LoVo (cell line): ENCODE measurements at places on chromosomes 5 and 9.
A peak's percentile ranks its signal among the peaks of the same experiment; 100 is the strongest.

GRCh38 chr9:34985311-34985899 lies 4.1 kb upstream of the DNAJB5 start:
- DNase-seq: peak; percentile 61

GRCh38 chr5:134028496-134028895 lies 23.7 kb upstream of the VDAC1 start:
- DNase-seq: no peak

DNA sequence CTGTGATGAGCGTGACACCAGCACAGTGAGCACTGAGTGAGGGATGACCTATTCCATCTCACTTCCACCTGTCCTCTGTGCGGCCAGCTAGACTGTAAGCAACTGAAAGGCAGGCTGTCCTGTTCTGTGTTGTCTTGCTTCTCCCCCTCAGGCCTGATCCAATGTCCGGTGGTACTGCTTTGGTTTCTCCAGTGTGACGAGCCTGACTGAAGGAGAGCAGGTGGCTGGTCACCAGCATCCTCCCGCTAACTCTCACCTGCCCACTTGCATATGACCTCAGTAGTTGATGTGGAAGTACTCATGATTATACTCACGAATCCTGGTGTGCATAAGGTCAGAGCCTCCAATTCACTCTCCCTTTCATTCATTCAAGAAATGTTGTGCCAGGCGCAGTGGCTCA lies 2.4 kb upstream of the SLC27A4 start:
- DNase-seq: no peak

DNA sequence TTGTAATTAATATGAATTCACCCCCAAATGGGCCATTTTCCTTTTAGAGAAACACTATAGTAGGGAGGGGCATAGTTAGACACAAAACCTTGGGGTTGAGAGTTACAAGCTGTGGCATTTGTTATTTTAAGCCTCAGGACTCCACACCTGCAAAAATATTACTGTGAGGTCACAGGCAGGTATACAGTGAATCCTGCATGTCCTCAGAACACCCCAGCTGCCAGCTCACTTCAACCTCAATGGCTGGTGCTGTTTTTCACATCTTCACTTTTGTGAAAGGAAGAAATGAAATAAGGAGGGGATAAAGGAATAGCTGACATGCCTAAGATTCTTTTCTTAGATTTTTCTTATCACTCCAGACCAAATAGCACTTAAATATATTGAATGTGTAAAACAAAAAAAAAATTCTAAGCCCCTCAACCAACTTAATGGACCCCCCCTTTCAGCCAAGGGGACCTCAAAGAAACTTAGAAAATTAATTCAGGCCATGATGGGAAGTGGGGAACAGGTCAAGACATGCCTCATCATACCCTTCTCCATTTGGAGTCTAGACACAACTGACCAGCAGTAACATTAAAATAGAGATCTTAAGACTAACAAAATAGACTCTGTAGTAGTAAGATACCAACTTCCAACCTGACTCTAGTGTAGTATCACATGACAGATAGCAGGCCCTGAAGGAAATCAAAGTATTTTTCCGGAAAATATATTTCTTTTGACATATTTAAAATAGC lies 9.2 kb downstream of the C9orf85 start:
- no peak for DNase-seq

DNA sequence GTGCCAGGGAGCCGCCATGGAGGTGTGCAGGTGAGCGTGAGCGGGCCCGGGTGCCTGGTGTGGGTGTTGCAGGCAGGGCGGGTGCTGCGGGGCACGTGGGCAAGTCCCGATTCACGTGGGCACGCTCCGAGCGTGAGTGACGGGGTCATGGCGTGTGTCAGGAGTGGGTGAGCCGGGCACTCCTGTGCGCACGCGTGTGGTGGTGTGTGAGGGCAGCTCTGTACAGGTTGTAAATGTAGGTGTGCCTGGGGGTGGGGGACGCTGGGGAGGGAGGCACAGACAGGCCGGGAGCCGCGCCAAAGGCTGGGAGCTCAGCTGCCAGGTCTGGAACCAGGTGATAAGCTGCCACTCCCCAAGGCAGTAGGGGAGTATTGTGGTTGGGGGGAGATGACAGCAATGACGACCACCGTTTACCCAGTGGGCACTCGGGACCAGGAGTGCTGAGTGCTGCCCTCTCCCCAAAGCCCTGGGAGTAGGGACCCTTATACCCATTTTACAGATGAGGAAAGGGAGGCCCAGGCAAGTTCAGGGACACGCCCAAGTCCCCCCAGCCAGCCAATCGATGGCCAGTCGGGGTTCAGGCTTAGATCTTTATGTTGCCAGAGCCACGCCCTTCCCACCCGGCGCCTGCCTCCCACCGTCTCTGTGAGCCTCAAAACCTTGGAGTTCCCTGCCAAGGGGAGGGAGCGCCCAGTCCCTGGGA lies 9.6 kb downstream of the NCS1 start:
- no peak for DNase-seq

- no peak for DNase-seq
These were observed 182.4 kb downstream of the CD180 start for GRCh38 chr5:67014191-67014590.

GRCh38 chr9:71761938-71762353 lies 6.4 kb downstream of the CEMIP2 start:
- no peak for DNase-seq

DNA sequence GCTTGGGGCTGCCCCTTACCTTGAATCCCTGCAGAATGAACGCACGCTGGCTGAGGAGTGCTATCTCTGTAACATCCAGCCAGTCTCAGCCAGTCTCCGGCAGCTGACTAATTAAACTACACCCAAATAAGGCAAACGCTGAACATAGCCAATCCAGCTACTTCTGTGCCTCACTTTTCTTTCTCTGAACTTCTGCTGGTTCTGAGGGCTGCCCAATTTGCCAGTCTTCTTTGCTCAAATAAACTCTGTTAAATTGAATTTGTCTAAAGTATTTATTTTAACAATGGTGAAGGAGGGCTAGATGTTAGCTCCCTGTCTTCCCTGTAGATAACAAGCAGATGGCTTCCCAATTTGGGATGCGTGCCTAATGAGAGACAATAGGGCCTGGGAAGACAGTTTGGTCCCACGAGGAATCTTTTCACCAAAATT lies 154.0 kb upstream of the NFIL3 start:
- no peak for DNase-seq

- peak; percentile 9 for DNase-seq
These were observed 202.3 kb upstream of the OR13F1 start for GRCh38 chr9:104301755-104302154.

- DNase-seq: no peak
These were observed 69.9 kb downstream of the LRSAM1 start for GRCh38 chr9:127520941-127521918.

DNA sequence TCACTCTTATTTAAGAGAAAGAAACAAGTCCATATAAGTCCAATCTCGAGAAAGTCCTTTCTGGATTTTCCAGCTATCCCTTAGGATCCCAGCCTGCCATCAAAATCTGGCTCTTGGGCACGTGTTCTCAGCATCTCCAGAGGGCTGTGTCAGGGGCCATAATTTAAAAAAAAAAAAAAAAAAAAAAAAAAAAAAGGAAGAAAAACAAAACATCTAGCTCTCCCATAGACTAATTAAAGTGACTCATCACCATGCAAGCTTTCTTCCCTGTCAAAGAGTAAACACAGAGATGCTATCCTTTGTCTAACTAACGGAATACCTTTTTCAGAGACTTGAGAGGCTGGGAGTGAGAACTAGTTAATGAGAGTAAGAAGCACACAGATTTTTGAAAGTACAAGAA lies 44.9 kb upstream of the MYO10 start:
- peak; percentile 13 for DNase-seq

DNA sequence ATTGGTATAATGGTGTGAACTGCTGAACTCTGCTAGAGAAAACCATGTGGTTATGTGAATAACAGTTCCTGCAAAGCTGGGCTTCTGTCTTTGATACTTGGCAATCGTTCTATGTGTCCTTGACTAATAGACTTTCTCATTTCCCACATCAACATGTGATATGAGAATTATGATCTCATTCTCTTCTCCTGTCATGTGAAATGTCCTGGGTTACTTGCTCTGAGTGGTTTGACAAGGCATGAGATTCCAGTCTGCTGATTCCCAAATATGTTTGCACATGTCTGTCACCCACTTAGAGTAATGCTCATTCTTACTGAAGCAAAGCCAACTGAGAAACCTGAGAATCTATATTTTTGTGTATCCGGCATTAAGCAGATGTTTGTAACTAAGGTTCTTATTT lies 141.2 kb downstream of the PARP8 start:
- DNase-seq: no peak

- DNase-seq: peak; percentile 19
These were observed 68.9 kb upstream of the EQTN start for GRCh38 chr9:27365707-27366376.

DNA sequence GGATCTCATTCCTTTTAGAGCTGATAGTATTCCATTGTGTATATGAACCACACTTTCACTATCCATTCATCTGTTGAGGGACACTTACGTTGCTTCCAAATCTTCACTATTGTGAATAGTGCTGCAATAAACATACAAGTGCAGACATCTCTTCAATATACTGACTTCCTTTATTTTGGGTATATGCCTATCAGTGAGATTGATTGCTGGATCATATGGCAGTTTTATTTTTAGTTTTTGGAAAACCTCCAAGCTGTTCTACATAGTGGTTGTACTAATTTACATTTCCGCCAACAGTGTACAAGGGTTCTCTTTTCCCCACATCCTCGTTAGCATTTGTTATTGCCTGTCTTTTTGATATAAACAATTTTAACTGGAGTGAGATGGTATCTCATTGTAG lies 33.8 kb upstream of the LECT2 start:
- DNase-seq: no peak

GRCh38 chr5:97623441-97623840 lies 440.4 kb upstream of the RIOK2 start:
- no peak for DNase-seq

DNA sequence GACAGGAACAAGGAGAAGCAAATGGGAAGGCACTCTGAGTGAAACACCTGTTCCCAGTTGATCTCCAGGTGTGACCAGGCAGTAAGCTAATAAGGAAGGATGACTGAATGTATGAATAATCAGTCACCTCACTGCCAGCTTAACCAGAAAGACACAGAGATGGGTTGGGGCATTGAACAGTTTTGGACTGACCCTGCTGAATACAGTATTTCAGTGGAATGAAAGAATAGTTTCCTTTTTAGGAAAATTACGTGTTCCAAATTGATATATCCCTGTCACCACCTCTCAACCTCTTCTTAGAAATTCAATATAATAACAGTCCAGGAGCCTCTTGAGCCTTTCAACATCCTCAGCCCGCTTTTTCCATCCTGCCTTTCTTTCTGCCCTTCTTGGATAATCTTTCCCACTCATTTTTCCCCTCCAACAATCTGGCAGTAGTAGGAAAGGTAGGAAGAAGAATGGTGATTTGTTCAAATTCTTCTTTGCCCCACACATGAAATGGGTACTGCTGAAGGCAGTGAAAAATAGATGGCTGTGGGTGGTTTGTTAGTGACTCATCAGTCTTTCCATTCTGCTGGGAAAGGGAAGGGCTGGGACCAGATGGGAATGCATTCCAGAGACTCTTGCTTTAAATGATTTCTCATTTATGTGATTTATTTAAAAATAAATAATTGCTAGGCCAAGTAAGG lies 117.9 kb downstream of the ZSWIM6 start:
- peak; percentile 67 for DNase-seq

DNA sequence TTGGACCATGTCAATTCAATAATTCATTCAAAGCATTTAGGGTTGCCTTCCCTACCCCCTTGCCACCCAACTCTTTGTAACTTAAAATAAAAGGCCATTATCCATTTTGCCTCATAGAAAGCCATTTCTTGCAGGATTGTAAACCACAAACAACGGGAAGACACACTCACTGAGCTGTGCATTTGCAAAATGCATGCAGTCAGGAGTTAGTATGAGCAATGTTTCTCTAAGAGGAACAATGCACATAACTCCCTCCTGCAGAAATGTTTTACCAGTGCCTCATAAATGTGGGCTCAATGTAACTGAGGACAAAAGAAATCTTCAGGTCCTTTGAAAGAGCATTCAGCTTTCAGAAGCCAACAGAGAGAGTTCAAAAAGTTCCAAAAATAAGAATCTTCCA lies 98.5 kb upstream of the ABCA1 start:
- no peak for DNase-seq
